Stimulated activated CD4-positive, alpha-beta T cell treated with anti-CD3 and anti-CD28 coated beads, Interleukin-1b, Interleukin-23, amount 100 ng/mL, for 1 hour (primary cell): ENCODE measurements at places on chromosomes 4 and X.

DNA sequence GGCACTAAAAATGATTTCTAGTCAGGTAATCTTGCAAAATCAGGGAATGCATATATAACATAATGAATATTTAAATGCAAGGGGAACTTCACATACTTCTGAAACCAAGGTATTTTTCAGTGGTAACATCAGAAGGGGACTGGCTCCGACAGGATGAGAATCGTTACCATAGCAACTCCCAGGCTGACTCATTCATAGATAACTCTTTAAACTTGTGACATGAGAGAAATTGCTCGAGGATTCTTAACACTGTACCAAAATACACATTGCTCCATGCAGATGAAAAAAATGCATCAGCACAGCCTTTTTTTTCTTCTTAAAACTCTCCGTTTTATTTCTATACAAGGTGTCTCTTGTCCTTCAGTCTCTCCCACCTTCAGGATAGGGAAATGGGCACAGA is 114.3 kb downstream of the GABRB1 start:
- DNase-seq: no peak

DNA sequence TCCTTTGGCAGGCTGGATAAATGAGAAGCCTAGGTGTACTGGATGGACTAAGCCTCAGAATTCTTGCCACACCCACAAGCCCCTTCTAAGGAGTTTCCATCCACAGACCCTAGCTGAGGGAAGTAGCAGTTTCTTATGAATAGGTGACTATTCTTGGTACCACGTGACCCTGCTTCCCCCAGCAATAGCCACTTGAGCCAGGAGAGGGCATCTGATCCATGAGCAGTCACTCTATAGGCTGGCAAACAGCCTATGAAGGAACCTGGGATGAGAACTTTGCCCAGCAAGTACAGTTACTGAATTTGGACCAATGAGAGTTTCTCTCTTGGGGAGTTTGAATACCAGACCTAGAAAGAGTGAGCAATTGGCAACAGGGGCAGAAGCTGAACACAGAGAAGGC is 84.0 kb downstream of the RTL9 start:
- DNase-seq: no peak

- DNase-seq: no peak
Measured at GRCh38 chr4:45477311-45477733, 646.5 kb downstream of the GABRG1 start.

DNA sequence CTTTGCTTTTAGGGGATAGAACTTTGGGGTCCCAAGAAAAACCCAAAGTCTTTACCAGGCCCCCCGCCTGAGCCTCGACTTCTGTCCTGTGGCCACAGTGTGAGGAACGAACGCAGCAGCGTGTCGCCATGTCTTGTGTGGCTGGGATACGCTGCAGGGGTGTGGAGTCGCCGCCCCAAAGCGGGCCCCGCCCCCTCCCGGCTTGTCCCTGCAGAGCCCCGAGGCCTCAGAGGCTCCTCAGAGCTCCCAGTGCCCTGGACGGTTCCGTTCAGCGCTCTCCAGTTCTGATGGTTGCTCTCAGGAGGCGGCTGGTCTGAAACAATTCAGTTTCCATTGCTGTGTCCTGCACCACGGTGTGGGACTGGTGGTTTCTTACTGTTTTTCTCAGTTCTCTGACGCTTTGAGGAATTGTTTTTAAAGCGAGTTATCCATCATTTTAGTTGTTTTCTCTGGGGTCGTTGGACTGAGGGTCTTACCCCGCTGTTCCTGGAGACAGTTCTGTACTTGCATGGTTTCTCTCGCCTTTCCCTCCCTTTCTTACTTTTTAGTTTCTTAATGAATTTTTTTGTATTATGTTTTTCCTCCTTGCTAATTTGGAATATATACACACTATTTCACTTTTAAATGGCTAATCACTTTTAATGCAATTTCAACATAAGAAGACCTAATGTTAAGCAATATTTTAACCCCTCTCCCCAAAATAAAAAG is 1.6 kb upstream of the IDUA start:
- DNase-seq: peak; percentile 59

GRCh38 chr4:179880756-179881155 is 2362.4 kb upstream of the TENM3 start:
- no peak for DNase-seq

DNA sequence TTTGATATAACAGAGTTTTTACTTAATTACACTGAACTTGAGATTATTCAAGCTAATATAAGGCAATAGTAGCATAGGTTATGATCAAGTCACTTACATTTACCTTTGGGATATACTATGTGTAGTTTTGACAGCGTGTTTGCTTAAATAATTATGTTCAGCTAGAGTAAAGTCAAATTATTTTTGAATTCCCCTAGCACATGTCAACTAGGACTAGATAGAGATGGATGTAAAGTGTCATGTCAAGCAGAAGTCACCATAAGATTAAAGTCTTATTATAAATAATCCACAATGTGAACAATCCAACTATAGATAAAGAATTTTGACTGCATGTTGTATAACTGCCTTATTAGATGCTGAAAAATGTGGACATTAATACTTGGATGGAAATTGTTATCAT is 665.2 kb downstream of the GRID2 start:
- no peak for DNase-seq

DNA sequence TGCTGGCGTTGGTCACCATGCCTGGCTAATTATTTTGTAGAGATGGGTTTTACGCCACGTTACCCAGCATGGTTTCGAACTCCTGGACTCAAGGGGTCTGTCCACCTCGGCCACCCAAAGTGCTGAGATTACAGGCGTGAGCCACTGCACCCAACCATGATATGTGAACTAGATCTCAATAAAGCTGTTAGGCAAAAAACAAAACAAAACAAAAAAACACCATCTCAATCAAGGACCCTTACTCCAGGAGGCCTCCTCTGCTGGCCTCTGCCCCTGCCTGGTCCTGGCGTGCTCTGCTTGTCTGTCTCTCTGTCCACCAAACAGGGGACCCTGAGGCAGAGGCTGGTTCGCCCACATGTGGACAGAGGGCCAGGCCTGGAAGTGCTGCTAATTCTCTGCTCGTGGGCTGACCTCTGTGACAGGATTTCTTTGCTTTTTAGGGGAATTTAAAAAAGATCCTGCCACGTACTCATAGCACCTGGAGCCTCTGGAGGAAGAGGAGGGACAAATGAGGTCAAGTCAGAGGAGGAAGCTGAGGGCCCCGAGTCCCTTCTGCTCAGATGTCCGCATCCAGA is 32.7 kb upstream of the WFS1 start:
- DNase-seq: no peak

- DNase-seq: no peak
Measured at GRCh38 chrX:97167333-97167732, 283.6 kb downstream of the RPA4 start.

DNA sequence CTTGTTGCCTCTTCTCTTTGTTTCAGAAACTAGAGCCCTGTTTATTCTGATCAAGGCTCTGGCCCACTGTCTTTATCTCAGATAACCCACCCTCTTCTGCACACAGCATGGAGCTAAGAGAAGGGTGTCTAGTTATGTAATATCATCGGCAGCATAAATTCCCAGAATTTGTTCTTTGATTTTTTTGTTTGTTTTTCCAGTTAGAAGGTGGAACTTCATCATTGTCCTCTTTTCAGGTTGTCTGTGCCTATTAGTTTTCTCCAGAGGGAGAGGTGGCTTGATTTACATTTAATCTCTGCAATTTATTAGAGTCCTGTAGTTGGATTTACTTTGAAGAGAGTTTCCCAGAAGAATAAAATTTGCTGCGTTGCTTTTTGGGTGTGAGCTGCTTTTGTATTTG is 15.2 kb upstream of the F11 start:
- no peak for DNase-seq

- DNase-seq: no peak
Measured at GRCh38 chr4:834368-835147, 8.6 kb upstream of the CPLX1 start.

DNA sequence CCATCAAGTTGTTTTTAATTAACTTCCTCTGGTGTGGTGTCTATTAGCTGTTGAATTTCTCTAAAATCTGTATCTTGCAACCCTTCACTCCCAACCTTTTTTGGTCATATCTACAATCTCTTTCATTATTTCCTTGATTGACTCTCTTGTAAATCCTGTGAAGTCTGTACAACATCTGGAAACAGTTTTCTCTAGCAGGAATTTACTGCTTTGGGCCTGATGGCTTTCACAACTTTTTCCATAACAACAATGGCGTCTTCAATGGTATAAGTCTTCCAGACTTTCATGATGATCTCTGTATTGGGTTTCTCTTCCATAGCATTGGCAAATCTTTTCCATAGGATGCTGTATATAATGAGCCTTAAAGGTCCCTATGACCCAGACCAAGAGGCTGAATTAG is 49.0 kb downstream of the TBC1D19 start:
- DNase-seq: no peak

DNA sequence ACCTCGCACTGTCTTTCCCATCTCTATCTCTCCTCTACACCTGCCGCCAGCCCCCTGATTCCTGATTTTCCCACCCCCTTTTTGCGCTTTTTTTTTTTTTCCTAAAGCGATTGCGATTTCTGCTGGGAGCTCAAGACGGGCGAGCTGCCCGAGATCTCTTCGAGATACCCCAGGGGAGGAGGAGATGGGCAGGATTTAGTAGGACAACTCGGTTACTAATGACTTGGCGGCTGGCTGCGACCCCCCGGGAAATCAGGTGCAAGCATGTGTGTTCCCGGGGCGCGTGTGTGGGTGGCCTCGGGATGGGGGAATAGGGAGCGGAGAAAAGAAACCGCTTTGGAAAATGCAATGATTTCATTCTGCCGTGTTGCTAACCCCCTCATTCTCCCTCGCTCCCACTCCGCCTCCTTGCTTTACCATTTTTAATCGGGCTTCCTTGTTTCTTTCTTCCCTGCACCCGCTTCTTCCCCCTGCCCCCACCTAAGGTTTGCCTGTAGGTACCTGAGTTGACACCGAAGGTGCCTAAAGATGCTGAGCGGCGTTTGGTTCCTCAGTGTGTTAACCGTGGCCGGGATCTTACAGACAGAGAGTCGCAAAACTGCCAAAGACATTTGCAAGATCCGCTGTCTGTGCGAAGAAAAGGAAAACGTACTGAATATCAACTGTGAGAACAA is 4.4 kb downstream of the SLITRK2 start:
- DNase-seq: no peak

GRCh38 chr4:1407657-1408333 is 1.6 kb upstream of the NKX1-1 start:
- DNase-seq: no peak

DNA sequence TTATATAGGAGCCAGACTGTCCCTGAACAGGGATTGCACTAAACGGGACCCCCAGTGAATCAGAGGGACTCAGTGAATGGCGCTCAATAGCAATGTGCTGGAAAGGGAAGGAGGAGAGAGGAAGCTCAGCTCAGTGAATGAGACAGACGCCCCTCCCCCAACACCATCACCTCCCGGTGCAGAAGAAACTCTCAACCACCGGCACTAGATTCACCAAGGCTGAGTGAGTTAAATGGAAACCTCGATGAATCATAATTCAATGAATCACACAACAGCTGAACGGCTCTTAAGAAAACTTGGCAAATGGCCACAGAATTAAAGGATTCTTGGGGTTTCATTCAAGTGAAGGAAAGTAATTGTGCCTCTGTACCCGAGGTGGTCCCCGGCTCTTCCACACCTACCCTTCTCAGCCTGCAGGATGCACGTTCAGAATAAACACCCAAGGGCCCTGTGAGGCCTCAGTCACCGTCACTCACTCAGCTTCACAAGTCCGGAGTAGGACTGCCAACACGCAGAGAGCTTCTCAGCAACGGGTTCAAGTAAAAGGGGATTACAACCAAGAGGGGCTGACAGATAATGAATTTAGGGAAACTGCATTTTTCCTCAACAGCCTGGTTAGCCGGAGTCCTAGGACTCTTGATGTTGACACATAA is 29.3 kb downstream of the CRMP1 start:
- peak; percentile 12 for DNase-seq

GRCh38 chr4:175166020-175166419 is 247.9 kb downstream of the ADAM29 start:
- DNase-seq: no peak

DNA sequence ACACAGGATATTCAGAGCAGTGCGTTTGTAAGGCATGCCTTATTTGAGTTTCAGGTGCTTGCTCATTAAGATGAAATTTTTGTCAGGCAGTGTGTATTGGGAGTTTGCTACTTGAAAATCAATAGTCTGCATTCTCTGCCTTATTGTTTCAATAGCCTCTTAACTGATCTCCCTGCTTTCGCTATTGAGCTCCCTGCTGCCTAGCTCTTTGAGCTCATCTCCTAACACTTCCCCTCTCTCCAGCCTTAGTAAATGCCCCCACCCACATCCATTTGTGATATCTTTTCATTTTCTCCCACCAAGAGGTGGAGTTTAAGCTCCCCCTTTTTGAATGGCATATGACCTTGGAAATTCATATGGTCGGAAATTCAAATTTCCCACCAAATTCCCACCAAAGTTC is 256.6 kb downstream of the IL1RAPL1 start:
- DNase-seq: no peak

DNA sequence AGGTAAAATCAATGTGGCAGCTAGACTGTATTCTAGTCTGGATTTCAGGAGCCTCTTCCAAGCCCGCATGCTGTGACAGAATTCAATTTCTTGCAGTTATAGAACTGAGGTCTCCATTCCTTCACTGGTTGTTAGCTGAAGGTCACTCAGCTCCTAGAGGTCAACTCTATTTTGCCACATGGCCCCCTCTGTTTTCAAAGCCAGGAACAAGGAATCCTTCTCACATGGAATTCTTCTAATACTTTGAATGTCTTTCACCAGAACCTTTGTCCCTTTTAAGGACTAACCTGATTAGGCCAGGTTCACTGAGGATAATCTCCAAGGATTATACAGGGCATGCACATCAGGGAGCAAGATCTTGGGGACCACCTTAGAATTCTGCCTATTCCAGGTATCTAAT is 23.4 kb upstream of the MMRN1 start:
- DNase-seq: no peak

GRCh38 chr4:17812125-17812524 is 1.3 kb downstream of the NCAPG start:
- no peak for DNase-seq

DNA sequence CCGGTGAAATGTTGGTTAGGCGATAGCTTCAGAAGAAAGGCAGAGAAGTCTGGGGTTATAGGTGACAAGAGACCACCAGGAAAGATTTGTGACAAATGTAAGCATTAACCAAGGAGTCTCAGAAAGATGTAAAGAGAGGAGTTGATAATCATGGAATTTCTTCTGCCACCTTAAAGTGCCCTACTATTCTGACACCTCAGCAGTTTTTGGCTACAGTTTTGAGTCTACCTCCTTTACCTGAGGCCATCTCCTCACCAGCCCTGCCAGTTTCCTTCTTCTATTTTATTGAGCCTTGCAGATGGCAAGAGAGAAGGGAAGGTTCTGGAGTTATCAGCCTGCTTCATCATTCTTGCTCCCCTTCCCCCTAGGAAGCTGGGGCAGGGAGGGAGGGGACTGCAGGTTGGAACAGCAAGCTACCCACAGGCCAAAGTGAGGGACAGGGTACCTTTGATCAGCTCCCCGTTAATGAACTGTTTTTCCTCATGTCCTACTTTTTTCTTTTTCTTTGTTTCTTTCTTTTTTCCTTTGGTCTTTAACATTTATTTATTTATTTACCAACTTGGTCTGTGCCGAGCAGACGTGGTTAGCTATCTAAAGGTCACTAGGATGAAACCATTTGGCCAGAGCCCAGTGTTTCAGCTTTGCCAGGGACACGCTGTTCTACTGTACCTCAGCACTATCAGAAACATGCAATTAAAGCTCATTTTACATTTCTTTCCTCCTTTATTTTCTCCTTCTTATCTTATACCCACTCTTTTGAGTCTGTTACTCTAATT is 438.7 kb upstream of the AR start:
- no peak for DNase-seq
